ENCODE measurements at places on chromosomes 7 and 10.

DNA sequence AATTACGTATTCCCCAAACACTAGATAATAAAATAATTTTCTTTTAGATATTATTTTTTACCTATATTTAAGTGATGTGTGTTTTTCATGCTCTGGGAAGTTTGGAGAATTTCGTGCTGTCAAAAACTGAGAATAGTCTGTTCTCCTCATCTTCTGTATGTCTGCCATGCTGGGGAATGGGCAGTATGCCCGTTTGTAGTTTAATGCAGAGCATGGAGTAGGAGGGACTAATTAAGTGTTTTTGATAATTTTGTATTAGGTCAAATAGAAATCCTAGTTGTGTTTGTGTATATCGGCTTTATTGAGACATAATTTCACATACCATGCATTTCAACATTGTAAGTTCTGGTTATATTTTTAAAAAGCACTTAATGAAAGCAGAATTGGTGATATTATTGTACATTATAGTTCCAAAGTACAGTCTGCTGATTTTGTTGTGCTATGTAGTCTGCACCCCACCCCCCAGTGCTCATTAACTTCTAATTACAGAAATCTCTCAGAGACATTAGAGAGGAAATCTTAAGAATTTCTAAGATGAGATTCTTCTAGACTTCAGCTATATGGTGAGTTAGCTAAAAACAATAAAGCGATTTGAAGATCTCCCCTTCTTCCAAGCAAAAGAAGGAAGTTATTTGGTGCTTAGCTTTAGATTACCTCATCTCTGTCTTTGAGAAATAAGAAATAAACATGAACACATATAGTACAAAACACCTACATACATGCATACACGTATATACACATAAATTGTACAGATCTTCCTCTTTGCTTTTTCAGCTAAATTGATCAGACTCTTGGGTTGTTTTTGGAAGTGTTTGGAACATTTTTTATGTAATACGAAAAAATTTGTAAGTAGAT, 22.2 kb downstream of the ZRANB1 start:
- no peak for DNase-seq

DNA sequence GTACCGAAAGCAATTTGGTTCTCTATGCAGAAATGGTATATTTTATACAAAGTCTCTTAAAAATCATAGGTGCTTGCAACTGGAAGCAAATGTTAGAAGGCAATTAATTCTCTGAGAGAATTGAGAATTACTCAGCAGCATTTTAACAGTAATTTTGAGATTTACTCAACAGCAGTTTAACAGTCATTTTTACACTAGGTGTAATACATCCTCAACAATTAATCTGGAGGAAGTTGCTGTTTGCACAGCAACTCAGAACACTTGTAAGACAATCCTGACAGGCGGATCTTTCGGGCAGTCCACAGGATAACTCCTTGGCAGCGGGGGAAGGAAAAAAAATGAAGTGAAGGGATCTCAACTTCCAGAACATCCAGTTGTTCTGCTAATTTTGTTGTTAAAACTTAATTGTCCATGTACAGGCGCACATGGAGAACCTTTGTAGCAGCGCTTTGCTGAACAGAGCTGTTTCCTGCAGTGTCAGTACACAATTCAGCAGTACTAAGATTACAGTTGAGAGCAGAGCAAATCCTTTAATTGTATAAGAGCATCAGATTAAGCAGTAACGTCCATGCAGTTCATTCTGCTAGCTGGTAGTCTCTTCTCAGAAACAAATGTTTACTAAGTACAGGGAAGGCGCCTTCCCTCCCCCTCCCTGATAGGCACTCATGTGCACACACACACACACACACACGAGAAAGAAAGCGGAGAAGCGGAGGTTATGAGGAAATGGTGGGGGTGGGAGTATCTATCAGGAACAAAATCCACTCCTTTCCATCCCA, 43.8 kb downstream of the ENO4 start:
- peak; percentile 11 for DNase-seq

DNA sequence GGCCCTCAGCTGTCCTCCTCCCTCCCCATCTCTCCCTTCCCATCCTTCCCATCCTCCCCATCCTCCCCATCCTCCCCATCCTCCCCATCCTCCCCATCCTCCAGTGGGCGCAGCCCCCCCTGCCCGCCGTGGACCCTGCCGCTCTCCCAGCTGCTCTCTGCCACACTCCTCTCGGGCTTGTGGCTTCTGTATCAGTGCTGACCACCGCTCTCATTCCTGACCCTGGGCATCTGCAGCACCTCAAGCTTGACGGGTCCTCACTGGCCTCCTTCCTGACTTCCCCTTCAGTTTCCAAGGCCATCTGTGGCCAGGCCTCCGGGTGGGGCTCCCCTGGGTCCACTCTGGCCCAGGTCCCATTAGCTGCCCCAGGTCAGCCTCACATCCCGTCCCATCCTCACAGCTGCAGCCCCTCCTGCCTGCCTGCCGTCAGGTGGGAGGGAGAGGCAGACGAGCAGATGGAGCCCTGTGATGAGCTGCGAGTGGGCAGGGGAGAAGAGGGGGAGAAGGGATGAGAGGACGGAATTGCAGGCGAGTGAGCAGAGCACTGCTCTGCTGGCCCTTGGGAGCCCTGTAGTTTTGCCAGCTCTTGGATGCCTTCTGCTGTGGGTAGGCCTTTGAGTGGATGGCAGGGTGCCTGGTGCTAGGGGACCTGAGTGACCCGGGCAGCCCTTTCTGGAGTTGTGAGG, 35.7 kb downstream of the LHPP start:
- no peak for DNase-seq

DNA sequence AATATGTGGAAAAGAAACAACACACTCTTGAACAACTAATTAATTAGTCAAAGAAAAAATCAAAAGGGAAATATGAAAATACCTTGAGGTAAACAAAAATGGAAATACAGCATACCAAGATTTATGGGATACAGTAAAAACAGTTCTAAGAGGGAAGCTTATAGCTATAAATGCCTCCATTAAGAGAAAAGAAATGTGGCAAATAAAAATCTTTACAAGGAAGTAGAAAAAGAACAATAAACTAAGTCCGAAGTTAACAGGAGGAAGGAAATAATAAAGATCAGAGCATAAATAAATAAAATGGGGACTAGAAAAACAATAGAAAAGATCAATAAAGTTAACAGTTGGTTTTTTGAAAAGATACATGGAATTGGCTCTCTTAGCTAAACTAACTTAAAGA, 267.8 kb upstream of the NRP1 start:
- no peak for DNase-seq

GRCh38 chr10:3986493-3987142, 201.6 kb upstream of the KLF6 start:
- DNase-seq = no peak

GRCh38 chr10:71887743-71888142, 36.7 kb upstream of the PSAP start:
- no peak for DNase-seq

DNA sequence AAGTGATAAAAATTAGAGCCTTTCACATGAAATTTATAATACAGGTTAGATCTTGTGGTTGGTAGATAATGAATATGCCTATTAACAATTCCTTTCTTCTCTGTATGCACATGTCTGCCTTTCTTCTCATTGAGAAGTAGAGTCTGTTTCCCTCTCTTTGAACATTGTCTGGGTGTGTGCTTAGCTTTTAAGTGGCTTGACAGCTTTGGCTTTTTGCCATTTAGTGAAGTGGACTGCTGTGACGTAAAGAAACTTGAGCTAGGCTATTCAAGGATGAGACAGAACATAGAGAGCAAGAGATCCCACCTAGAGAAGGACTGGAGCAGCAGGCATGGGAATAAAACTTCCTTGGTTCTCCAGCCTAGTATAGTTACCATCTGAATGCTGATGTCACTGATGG, 996.7 kb upstream of the CELF2 start:
- DNase-seq = peak; percentile 44

- no peak for DNase-seq
Observed at GRCh38 chr10:47136866-47137265, 163.1 kb upstream of the GDF10 start.

DNA sequence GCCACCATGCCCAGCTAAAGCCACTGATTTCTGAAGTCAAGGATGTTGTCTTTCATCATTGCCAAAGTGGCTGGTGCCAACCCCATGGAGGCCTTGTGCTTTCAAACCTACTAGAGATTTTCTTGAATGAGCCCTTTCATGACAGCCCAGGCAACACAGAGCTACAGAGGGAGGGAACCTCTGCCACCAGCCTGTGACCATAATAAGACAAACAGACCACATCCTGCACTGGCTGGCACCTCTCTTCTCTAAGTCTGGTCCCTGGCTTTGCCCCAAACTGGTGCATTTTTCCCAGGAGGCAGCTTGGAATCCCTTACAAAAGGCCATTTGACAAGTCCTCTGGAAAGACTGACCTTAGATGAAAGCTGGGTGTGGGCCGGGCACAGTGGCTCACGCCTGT, 348.8 kb downstream of the GALNT17 start:
- DNase-seq = no peak

All from NCI-H187 treated with DMSO at 0.1 percent for 48 hours (cell line).